ELR (cell line): ENCODE measurements at places on chromosomes 6 and 20.
A peak's percentile ranks its signal among the peaks of the same experiment; 100 is the strongest.

- DNase-seq: no peak
These were observed 59.6 kb downstream of the RAB44 start for GRCh38 chr6:36757206-36757605.

GRCh38 chr20:1374246-1374645 lies 18.6 kb downstream of the FKBP1A start:
- no peak for DNase-seq

DNA sequence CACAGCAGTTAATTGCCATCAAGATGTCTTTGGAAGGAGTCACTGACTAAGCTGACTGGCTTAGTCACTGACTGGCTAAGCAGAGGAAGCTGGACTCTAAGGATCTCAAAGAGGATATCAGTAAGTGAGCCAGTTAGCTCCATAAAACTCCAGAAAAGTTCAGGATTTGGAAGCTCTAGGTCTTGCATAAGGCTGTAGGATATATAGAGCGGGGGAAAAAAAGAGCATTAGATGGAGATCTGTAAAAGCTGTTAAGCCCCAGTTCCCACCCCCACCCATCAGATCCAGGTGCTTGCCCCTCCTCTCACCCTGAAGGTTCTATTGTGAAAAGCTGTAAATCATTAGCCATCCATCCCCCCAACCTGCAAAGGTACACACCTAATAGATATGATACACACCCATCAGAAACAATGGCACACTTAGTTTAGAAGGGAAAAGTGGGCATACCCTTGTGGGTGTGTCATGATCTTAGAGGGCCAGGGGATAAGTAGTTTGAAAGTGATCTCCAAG lies 32.2 kb downstream of the CARMIL1 start:
- DNase-seq: peak; percentile 52

GRCh38 chr6:107695061-107695720 lies 128.9 kb downstream of the SCML4 start:
- no peak for DNase-seq

DNA sequence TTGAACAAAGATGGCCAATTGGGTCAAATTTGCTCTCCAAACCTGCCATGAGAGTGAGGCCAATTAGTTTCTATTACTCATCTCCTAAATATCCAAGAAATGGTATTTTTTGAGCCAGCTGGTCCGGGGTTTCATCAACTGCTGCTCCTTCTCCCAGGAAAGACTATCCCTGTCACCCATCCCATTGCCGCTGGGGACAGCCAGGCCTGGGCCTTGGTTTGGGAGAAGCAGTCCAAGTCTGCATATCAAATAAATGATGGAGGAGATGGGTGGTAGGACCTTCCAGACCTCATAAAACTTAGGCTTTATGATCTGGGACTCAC lies 46.7 kb upstream of the TTPAL start:
- no peak for DNase-seq

DNA sequence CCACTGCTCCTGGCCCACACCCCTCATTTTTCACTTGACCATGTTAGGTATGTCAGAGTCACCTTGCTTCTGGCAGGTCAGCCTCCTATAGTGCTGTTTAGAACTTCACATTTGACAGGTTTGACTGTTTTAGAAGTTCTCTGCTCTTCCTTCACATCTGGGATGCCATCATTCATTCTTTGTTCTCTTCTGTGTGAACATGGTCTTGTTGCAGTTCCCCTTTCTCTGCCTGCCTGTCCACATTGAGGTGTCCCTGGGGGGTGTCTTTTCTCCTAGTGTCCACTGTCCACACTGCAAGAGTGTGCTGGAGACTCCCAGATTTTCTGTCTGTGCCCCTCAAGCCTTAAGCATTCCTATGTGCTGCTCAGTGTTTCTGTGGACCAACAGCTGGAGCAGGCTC lies 89.5 kb downstream of the JARID2 start:
- DNase-seq: no peak

DNA sequence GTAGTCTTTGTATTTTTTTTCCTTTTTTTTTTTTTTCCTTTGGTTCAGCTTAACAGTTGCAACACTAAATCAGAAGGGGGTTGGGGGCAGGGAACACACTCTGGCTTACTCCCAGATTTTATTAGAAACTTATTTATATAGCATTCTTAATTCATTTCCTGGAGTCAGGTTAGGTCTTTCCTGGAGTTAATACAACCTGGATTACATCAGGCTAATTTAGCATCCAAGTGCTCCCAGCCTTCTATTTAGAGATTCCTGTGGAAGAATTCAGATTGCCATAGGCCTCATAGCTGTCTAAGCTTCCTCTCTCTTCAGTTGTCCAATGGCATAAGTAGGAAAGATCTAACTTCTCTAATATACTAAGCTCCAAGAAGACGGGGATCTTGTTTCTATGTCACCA lies 35.8 kb upstream of the PKHD1 start:
- DNase-seq: no peak

- no peak for DNase-seq
These were observed 11.0 kb downstream of the FAM135A start for GRCh38 chr6:70424291-70424690.

- no peak for DNase-seq
These were observed 25.6 kb upstream of the ABCC10 start for GRCh38 chr6:43401730-43402129.

DNA sequence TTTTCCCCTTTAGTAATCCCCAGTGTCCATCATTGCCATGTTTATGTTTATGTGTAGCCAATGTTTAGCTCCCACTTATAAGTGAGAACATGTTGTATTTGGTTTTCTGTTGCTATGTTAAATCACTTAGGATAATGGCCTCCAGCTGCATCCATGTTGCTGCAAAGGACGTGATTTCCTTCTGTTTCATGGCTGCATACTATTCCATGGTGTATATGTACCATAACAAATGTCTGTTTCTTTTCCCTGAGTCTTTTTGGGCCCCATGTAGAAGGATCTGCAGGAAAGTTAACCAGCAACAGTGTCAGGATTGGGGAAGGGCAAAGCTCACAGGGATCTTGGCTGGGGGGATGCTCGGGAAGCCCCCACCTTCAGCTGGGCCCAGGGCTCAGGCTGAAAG lies 64.3 kb upstream of the SULF2 start:
- no peak for DNase-seq

DNA sequence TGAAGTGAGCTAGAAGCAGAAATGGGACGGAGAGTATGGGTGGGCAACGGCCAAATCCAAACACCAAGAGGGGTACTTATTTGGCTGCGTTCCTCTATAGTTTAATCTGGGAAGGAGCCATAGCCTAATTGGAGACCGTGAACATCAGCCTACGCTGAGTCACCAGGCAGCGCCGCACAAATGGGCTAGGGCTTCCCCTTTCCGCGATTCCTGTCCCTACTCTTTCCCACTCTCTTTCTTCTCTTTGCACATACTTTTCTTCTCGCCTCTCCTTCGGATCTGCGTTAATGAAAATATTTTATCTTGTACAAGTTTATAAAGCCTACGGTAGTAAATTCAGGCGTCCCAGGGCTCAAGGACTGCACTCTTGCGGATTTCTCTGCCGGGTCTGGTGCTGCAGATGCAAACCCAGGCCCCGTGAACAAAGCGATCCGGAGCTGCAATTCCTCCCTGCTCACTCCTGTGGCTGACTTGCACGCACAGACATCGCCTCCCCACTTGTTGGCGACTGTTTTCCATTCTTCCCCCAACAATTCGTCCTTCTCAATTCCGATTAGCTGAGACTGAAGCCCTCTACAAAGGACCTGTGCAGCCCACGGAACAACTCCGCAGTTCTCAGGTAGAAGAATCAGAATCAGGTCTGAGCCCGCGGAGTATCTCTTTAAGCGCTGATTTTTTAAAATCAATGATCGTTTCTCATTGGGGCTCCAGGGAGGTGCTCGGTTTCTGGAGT lies 4.2 kb upstream of the TBX18 start:
- DNase-seq: no peak

DNA sequence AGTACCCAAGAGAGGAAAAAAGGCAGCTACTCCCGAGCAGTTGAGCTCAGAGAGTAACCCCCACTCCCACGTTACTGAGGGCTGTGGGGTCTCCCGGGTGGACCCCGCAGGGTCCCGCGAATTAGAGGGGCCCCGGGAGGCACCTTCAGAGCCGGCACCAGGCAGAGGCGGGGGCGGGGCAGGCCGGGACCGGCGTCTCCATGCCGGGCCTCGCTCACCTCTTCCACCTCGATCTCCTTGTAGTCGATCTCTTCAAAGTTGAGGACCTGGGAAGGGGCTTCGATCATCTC lies 381 bp downstream of the MAP3K7 start:
- peak; percentile 37 for DNase-seq

DNA sequence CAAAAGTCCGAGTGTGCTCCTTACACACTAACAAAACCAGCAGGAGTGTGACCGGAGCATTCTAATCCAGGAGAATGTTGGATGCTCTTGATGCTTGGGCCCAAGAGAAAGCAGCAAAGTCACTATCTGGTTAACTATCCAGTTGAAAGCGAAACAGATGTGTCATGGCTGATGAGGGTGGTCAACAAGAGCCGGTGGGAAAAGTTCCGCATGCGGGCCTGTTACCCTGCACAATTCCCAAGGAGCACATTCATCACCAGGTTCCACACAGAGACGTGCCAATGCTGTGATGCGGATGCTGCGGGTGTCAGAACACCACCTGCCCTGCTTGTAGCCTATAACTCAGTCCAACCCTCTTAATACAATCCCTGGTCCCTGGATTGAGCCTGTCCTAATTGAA lies 38.7 kb downstream of the IL20RA start:
- no peak for DNase-seq

DNA sequence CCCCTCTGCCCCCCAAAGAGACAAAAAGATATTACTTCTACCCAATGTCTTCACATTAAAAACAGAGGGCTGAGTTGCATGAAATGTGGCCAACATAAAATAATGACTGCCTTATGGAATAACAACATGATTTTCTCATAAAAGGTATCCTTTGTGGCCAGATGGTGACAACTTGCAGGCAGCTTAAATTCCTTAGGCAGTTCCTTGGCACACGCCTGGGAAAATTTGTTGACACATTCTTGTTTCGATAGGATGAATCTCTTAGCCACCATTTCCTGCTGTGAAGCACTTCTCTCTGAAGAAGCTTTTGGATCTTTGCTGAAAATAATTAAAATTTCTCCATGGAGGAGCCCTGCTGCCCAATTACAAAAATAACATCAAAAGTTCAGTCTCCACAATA lies 109.0 kb upstream of the COL21A1 start:
- DNase-seq: peak; percentile 73
